ENCODE measurements at places on chromosomes 7 and 10.

- no peak for DNase-seq
Measured at GRCh38 chr7:21507627-21508343, 35.1 kb upstream of the DNAH11 start.

- DNase-seq, result no peak
Measured at GRCh38 chr10:95275726-95276366, 15.0 kb downstream of the PDLIM1 start.

DNA sequence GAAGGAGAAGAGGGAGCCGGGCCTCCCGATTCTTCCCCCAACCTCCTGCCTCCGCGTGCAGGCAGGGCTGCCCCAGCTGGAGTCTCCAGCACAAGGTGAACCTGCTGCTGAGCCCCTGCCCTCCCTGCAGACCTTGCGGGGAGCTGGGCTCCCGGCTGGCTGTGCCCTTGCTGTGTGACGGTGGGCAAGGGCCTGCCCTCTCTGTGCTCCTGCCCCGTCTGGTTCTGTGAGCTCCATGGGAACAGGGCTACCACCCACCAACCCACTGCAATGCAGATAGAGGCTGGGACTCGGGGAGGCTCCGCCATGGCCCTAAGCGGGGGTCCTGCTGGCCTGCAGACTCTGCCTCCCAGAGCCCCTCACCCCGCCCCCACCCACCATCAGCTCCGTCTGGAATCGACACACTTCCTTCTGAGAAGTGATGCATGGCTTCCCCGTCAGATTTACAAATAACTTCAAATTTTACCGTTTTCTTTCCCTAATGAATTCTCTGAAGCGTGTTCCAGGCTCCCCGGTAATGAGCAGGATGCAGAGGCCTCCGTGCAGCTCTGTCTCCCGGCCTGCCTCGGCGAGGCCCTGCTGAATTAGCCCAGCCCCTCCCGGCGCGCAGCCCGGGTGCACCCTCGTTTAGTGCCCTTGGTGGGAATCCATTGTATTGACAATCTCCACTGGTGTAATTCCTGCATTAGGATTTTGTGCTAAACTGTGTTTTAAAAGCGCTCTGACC, 111.0 kb downstream of the MICALL2 start:
- DNase-seq, result no peak

DNA sequence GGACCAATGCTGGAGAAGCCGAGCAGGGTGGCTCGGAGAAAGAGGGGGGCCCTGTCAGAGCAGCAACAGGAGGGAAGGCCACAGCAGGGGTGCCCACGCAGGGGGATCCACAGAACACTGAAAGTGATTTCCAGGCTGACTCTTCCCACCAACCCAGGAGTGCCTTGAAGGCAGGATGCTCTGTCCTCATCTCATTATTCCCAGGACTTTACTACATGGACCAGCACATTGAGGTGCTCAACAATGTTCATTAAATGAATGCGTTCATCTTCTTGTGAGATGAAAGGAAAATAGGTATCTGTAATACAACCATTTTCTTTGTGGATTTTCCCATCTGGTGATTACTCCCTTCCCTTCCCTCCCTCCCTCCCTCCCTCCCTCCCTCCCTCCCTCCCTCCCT, 71.0 kb downstream of the COL26A1 start:
- DNase-seq, result no peak

- no peak for DNase-seq
Measured at GRCh38 chr10:108132303-108132702, 967.8 kb upstream of the SORCS1 start.
